ENCODE measurements at places on chromosomes 3 and 15.

- DNase-seq = no peak
These were observed 362.4 kb upstream of the ZNF385D start for GRCh38 chr3:22113453-22113852.

- no peak for DNase-seq
These were observed 10.7 kb downstream of the GCNT3 start for GRCh38 chr15:59622289-59622688.

- no peak for DNase-seq
These were observed 58.5 kb downstream of the MGLL start for GRCh38 chr3:127763816-127764215.

GRCh38 chr3:50365080-50365841 is 5.9 kb upstream of the TMEM115 start:
- DNase-seq = peak; percentile 87

- no peak for DNase-seq
These were observed 166.9 kb upstream of the IL12A start for GRCh38 chr3:159821736-159822135.

GRCh38 chr3:107970993-107971580 is 119.7 kb downstream of the CD47 start:
- no peak for DNase-seq

GRCh38 chr15:99249270-99249841 is at the start of gene TTC23:
TSS of gene TTC23 (minus strand) at chr15:99249581. CDS start at chr15:99228712, 20,869 bp downstream.
- no peak for DNase-seq
